ENCODE measurements at places on chromosomes 1 and 21.

GRCh38 chr1:150809651-150810050 is 1.6 kb upstream of the CTSK start:
- DNase-seq, result no peak

DNA sequence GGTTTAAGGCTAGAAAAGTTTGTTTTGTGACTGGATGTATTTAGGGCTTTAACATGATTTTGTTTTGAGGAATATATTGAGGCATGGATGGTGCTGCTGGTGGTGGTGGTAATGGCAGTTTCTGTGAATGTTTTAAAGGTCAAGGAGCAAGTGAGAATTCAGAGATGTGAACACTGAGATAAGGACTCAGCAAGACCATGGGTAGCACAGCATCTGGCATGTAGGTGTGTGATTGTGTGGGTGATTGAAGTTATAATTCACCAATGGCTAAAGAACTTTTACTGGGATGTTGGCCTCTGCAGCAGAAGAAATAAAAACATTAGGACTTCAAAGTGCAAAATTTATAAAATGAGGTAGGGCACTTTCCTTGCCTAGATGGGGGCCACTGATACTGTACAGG is 65.9 kb downstream of the MACF1 start:
- DNase-seq, result no peak

- DNase-seq, result no peak
These were observed 16.6 kb downstream of the BCAN start for GRCh38 chr1:156658496-156658895.

- no peak for DNase-seq
These were observed 99.0 kb upstream of the BEND5 start for GRCh38 chr1:48875552-48876329.
